ENCODE measurements at places on chromosomes 7 and 10.
A peak's percentile ranks its signal among the peaks of the same experiment; 100 is the strongest.

DNA sequence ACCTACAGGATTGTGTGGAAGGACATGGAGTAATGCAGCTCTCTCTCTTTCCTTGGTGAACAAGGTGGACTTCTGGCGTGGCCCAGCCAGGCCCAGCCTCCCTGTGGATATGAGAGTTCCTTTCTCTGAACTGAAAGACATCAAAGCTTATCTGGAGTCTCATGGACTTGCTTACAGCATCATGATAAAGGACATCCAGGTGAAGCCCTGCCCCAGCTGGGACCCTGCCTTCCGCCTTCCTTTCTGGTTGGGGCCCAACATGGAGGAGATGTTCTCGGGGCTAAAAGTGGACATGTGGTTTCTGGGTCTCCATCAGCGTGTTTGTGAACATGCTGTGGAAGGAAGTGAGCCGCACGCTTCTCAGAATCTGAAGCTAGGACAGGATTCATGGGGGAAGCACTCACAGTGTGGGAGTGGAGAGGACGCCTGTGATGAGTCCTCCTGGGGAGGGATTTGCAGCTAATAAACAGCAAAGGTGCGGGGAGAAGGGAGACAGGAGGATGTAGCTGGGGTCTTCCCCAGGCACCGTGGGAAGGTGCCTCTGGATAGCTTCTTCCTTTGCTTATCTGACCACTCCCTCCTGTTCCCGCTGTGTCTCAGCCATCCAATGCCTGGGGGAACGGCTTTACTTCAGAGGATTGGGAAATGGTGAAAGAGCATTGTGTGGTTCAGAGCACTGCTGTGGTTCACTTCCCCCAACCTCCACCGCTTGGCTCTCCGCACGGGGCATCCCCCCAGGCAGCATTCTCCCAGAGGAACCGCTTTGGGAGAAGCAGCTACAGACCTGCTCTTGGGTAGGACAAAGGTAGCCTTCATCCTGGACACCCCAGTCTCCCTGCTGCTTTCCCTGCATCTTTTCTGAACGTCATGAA is 5.5 kb downstream of the CPA5 start:
- DNase-seq, result no peak

DNA sequence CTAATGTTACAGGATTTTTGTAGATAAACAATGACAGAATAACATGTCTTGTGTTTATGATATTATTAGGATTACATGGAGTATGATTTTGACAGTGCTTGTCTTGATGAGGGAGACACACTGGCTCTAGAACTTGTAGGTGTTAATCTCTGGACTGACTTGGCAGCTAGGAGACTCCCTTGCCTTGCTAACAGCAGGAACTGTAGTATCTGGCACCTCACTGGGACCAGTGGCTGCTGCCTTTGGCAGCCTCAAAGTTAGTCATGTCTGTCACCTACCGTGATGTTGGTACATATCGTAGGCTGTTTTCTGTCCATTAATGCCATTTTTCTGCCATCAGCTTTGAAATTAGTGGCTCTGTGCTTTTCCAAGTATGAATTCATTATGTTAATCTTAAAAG is 261.5 kb downstream of the CDK14 start:
- no peak for DNase-seq

GRCh38 chr10:1572519-1573333 is 164.6 kb downstream of the ADARB2 start:
- DNase-seq, result no peak

DNA sequence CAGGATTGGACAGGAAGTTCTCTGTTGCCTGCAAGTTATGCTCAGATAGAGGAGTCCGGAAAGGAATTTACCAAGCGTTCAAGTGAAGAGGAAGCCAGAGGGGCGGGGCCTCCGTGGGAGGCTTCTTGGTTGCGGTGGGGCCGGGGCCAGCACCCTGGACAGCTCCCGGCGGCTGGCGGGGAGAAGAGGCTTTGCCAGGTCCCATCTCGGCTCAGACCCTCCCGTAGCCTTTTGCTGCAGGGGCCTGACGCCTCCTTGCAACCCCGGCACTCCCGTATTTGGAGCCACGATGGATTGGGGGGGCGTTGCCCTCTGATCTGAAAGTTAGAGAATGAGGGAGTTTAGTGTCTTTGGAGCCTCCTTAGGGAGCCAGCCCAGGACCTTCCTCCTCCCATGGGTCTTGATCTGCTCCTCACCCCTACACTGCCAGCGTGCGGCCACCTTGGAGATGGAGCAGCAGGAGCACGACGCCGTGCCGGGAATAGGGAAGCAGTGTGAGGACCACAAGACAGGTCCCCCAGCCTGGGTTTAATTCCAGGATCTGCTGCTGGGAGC is 3.1 kb upstream of the SLC18A3 start:
- DNase-seq, result peak; percentile 8

DNA sequence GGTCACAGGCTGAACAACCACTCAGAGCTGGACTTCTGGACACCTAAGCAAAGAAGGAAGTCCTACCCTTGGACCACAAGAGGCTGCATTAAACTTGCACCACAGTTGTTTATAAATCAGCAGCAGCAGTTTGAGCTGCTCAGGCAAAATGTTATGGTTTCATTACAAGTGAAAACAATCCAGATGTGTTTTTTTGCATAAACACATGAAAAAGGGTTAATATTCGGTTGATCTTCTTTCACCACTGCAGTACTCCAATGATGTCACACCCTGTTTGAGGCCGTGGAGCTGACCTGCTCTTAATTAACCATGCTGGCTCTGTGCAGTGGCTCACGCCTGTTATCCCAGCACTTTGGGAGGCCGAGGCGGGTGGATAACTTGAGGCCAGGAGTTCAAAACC is 490.8 kb upstream of the CELF2 start:
- DNase-seq, result no peak

DNA sequence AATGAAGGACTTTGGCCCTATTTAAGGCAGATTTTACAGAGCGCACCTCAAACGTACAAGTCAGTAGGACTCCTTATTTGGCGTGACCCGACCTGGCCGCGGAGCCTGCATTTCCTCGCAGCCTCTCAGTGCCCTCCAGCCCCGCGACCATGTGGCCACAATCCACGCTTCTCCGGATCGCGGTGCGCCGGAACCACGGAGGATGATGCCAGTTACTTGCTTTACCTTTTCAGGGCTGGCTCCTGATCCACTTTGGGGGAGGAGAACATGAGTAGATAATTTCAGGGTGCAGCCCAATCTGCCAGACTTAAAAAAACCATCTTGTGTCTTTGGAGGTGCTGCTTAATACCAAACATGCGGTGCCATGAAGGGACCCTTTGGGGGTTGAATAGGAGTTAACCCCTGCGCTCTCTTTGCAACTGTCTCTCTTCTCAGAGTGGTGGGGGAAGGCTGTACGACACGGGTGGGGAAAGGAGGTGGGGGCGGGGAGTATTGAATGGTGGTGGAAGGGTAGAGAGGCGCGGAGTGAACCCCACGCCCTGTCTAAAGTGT is 1.5 kb downstream of the FRAT1 start:
- DNase-seq, result no peak

GRCh38 chr7:43753843-43754242 is 4.6 kb upstream of the BLVRA start:
- no peak for DNase-seq

DNA sequence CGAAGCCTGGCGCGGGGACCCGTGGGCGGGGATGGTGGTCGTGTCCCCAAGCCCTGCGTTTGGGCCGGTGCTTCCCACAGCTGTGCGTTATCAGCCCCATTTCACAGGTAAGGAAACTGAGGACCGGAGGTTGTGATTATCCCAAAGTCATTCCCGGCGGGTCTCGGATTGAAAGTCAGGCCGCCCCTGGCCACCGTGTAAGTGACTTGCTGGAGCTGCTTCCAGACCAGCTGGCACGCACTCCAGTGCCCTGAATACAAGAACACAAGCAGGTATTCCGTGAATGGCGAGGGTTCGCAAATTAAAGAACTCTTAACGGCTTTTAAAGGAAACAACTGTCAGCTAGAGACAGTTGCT is 675 bp upstream of the ATE1 start:
- no peak for DNase-seq

- no peak for DNase-seq
These were observed 11.0 kb downstream of the GRID1 start for GRCh38 chr10:86355571-86356038.

DNA sequence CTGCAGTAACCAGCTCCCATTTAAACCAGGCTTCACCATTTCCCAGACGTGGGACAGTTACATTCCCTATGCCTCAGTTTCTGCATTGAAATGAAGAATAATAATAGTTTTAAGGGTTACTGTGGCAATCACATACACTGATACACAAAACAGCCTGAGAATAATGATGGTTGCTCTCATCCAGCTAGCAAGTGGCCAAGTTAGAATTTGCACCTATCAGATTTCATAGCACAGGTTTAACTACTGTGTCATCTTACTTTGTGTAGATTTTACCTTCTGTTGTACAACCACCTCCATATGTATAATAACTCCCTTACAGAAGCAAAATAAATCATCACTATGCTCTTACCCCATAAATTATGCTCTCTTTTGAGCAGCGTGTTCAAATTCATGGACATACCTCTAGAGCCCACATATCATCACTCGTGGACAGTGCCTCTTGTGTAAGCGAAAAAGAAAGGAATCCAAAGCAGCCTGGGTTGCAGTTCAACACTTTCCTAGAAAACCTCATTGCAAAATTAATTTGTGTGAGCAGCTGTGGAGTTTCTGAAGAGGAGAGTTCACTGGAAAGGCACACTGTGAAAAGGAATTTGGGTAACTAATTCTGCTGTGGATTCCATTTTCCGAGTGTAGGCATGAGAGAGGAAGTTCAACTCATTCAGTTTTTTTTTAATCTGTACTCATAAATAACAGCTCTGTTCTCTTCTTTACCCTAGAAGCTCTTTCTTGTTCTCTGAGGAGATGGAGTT is 492.5 kb downstream of the ARL4A start:
- DNase-seq, result no peak

DNA sequence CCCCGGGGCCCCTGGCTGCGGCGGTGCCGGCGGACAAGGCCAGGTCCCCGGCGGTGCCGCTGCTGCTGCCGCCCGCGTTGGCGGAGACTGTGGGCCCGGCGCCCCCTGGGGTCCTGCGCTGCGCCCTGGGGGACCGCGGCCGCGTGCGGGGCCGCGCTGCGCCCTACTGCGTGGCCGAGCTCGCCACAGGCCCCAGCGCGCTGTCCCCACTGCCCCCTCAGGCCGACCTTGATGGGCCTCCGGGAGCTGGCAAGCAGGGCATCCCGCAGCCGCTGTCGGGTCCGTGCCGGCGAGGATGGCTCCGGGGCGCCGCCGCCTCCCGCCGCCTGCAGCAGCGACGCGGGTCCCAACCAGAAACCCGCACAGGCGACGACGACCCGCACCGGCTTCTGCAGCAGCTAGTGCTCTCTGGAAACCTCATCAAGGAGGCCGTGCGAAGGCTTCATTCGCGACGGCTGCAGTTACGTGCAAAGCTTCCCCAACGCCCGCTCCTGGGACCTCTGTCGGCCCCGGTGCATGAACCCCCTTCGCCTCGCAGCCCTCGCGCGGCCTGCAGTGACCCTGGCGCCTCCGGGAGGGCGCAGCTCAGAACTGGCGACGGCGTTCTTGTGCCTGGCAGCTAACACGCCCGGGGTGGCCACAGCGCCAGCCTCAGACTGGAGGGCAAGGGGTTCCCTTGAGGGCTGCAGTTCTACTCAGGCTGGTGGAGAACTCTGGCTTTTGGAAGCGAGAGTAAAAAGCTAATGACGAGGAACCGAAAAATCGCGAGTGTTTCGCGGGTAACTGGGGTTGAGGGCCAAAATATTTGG is 804 bp downstream of the FRAT1 start:
- DNase-seq, result peak; percentile 38

DNA sequence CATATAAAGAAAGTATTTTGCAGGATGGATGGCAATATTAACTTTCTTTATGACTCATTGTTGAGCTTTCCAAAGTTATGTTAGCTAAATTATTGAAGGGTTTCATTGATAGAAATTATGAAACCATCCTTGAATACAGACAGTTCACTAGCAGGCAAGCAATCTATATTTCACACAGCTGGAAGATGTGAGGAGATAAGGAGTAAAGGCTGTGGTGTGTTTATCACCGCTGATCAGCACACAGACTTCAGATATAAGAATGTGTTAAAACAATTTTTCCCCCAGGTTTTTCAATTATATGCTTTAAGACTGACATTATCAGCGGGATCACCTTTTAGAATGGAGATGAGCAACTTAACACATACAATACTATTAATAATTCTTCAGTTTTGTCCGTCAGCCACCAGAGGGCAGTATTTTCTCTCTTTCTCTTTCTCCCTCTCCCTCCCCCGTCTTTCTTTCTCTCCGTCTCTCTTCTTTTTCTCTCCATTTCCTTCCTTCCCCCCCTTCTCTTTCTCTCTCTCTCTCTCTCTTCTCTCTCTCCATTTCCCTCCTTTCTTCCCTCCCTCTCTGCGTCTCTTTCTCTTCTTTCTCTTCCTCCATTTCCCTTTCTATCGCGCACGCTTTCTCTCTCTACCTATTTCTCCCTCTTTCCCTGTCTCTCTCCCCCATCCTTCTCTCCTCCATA is 62.9 kb upstream of the FAM171A1 start:
- DNase-seq, result no peak

DNA sequence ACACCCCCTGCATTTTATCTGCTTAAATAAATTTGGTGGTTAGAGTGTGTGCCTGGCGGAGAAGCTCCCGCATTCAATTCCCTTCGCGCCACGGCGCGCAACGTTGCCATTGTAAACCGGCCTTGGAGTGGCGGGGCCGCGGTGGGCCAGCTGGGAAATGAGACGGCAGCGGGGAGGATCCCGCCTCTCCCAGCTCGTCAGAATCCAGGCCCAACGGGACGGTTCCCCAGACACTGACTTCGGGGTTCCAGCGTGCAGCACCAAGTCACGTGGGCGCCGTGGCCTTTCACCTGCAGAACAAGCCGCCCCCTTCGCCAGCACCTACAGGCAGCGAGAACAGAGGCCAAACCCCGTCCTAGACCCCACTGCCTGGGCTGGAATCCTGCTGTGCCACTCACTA is 103.4 kb downstream of the GRID1 start:
- DNase-seq, result no peak

GRCh38 chr7:154684666-154685563 is 318.0 kb downstream of the PAXIP1 start:
- no peak for DNase-seq

DNA sequence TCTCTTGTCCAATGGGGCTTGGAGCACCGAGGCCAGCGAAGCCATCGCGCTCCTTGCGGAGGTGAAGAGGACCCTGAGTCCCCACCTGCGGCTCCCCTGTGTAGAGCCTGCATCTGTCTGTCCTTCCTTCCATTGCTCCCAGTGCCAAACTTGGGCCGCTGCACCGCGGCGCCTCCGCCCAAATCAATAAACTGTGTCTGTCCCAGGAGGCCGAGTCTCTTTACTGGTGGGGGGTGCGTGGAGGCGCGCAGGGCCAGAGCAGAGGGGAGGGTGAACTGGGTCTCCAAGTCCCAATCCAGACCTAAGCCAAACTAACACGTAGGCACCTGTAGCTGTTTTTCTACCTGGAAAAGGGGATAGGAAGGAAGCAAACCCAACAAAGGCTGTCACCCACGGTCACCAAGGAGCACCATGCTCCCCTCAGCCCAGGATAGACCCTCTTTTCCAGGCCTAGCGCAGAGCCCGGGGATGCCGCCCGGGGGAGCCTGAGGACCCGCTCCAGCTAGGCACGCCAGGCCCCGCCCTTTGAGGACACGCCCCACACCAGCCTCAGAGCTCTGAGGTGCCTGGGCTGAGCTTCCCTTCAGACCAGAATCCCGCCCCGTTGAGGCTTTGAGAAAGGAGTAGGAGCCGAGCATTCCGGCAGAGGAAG is 1.2 kb upstream of the CHAT start:
- no peak for DNase-seq

- DNase-seq, result no peak
These were observed 31.3 kb downstream of the PAX2 start for GRCh38 chr10:100776671-100777070.

- DNase-seq, result no peak
These were observed 35.2 kb downstream of the CCAR1 start for GRCh38 chr10:68756246-68756645.

GRCh38 chr10:64535131-64535867 is 1014.1 kb downstream of the REEP3 start:
- no peak for DNase-seq

All from stimulated activated CD4-positive, alpha-beta T cell treated with anti-CD3 and anti-CD28 coated beads, TNF-alpha, amount 100 ng/mL, for 4 hours (primary cell).